ENCODE measurements at places on chromosomes 4 and X. TPM values are rescaled to one million over a fixed set of nuclear protein-coding genes. Genes with fewer than 3 reads are reported as not detected.

DNA sequence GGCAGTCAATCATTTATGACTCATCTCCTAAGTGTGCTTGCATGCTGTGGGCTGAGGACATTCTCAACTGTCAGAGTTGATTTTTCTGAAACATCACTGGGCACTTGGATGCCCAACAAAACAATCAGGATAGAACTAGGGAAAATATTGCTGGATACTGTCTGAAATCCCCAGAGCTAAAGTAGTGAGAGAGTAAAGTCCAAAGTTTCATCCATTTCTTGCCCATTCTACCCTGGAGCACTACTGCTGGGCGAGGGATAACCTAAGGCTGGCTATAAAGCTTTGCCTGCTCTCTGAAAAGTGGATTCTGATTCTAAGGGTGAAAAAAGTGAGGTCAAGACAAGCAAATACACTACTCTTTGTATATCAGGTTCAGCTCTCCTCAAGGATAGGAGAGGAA is 279.6 kb upstream of the EDA2R start:
- no peak for DNase-seq

- DNase-seq = no peak
Observed at GRCh38 chr4:6573986-6574746, 823 bp upstream of the MAN2B2 start.

DNA sequence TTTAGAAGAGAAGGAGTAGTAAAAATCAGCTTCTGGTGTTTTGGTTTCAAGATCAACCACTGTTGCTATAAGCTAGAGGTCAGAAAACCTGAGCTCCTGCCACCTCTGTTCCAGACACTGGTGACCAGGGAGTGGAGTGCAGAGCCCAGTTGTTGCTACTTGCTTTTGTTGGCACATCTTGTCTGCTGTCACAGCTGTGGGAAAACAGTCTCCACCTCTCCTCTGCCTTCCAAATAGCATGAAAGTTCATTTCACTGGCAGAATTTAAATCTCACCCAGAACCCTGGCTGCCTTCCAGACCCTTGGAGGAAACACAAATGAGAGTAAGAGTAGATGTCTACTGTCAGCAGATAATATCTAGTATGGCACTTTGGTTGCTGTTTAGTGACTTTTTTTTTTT is 297.5 kb upstream of the KLF3 start:
- no peak for DNase-seq

LETM1 gene
- 38.8 TPM for total RNA-seq

ENOX2 gene
- total RNA-seq = 13.7 TPM

GAGE12G gene
- total RNA-seq = not detected

ZNF718 gene
- 14.0 TPM for total RNA-seq

GRCh38 chr4:146238107-146238506 is 23.8 kb downstream of the REELD1 start:
- no peak for DNase-seq

GRCh38 chr4:163107754-163108153 is 58.9 kb downstream of the NAF1 start:
- no peak for DNase-seq
